ENCODE measurements at places on chromosomes 5 and 9. TPM values are rescaled to one million over a fixed set of nuclear protein-coding genes. Genes with fewer than 3 reads are reported as not detected.

ZNF474 gene
- total RNA-seq, result not detected

PFN3 gene
- total RNA-seq, result not detected

CMBL gene
- total RNA-seq, result 2.1 TPM

TBC1D2 gene
- 9.2 TPM for total RNA-seq

OR1J2 gene
- not detected for total RNA-seq

SPATA31D4 gene
- not detected for total RNA-seq

RECK gene
- total RNA-seq, result 6.5 TPM

CNTNAP3B gene
- not detected for total RNA-seq
